ENCODE measurements at places on chromosomes 1 and 21.

DNA sequence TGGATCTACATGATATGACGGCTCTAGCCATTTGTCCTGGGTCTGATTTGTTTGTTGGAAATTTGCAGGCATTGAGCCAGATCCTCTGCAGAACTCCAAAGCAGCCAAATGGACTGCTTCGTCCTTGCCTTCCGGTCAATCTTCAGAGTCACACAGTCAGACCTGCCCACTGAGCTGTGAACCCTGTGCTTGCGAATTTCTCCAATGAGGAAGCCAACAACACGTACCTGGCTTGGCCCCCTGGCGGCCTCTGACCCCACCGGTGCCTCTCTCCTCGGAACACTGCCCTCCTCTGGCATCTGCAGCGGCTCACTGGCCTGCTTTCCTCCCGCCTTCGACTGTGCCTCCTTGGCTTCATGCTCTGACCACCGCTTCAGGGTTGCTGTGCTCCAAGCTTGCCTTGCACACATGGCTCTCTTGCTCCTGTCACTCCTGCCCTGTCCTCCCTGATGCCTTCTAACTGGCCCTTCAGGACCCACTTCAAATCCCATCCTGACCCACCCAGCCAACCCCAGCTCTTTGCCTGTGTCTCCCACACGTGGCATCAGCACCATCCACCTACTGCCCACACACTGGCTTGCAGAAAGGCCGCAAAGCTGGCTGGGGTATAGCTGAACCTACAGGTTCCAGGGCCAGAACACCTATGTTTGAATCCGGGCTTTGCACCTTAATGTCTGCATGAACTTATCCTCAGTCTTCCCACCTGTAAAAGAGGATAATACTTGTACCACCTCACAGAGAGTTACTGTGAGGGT, 128.2 kb downstream of the KCNN3 start:
- no peak for DNase-seq

DNA sequence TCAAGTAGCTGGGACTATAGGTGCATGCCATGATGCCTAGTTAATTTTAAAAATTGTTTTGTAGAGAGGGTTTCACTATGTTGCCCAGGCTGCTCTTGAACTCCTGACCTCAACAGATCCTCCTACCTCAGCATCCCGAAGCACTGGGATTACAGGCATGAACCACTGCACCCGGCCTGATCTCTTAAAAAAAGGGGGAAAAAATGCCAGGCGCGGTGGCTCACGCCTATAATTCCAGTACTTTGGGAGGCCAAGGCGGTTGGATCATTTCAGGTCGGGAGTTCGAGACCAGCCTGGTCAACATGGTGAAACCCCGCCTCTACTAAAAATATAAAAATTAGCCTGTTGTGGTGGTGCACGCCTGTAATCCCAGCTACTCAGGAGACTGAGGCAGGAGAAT, 13.2 kb downstream of the AVPR1B start:
- no peak for DNase-seq

- DNase-seq = no peak
These were observed 5.1 kb upstream of the SSR2 start for GRCh38 chr1:156025876-156026275.

GRCh38 chr1:54453022-54453421, 46.8 kb upstream of the SSBP3 start:
- DNase-seq = no peak

- DNase-seq = no peak
These were observed 11.7 kb upstream of the ENO1 start for GRCh38 chr1:8889925-8890785.

GRCh38 chr1:176853503-176853902, 311.0 kb downstream of the ASTN1 start:
- DNase-seq = no peak

DNA sequence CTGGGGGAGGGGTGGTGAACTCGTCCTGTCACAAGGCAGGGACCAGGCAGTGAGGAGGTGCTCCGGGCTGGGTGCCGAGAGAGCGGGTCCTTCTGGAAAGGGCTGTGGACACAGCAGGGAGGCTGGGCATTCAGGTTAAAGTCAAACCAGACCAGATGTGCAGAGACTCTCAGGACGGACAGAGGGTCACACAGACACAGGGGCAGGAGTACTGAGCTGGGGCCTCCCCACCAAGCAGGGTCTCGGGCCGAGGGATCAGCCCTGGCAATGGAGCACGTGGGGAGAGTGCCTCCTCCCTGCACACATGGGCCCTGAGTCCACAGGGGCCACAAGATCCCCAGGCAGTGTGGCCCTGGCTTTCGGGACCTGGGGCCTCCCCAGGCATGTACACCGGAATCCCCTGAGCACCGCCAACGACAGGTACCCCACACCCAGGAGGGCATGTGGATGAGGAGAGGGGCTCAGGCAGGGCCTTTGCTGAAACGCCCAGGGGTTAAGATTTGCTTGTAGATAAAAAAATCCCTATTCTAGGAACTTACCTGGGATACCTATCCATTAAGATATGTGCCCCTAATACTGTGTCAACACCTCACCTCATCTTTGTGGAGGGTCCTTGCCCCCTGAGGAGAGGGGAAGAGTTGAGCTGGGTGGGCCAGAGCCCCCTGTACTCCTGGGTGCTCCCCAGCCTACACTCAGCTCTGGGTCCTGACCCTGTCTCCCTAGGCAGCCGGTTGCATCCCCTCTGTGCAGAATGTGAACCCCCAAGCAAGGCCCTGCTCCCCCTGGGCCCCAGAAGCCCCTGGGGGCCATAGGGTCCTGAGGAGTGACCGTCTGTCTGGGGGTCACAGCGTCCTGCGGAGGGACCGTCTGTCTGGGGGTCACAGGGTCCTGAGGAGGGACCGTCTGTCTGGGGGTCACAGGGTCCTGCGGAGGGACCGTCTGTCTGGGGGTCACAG, 46.9 kb upstream of the ADARB1 start:
- DNase-seq = no peak

DNA sequence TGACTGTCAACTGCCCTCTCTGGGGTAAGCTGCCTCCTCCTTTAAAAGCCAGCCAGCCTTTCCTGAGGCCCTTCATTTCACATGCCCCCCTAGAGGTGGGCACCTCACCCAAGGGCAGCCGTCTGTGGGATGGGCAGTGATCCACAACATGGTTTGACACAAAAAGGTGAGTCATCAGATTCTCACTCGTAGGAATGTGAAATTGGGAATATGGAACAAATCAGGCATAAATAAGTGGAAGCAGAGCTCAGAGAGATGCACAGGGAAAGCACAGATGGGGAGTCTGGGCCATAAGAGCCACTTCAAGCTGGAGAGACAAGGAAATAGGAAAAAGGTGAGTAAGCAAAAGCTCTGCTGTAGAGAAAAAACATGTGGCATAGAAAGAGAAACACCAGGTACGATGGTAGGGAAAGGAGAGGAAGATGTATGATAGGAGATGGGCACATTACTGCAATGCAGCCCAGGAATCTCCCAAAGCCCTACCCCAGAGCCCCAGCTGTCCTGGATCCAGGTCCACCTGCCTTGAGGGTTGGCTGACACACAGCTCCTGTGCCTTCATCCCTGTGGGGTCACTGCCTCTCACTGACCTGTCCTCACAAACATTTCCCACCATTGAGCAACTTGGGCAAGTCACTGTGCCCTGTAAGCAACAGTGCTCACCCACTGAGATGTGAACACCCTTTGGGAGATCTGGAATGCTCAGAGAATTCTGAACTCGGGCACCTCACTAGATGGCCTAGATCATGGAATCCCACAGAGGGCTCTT, 86.6 kb downstream of the ASTN1 start:
- DNase-seq = no peak

DNA sequence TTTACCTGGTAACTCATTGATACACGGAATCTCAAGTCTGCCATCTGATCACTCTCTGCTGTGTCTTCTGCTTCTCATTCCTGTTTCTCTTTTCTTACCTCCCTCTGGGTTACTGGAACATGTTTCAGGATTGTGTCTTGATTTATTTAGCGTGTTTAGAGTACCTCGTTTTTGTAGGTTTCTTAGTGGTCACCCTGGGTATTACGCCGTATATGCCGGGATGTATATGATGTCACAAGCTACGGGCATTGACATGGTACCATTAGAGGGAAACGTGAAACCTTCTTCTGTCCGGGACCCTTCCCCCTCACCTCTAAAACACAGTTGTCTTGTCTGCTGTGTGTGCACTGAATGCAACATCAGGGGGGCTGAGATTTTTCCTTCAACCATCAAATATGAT, 2.8 kb downstream of the ACTRT2 start:
- DNase-seq = no peak

GRCh38 chr1:45621501-45621836, 2.4 kb downstream of the CCDC17 start:
- no peak for DNase-seq

DNA sequence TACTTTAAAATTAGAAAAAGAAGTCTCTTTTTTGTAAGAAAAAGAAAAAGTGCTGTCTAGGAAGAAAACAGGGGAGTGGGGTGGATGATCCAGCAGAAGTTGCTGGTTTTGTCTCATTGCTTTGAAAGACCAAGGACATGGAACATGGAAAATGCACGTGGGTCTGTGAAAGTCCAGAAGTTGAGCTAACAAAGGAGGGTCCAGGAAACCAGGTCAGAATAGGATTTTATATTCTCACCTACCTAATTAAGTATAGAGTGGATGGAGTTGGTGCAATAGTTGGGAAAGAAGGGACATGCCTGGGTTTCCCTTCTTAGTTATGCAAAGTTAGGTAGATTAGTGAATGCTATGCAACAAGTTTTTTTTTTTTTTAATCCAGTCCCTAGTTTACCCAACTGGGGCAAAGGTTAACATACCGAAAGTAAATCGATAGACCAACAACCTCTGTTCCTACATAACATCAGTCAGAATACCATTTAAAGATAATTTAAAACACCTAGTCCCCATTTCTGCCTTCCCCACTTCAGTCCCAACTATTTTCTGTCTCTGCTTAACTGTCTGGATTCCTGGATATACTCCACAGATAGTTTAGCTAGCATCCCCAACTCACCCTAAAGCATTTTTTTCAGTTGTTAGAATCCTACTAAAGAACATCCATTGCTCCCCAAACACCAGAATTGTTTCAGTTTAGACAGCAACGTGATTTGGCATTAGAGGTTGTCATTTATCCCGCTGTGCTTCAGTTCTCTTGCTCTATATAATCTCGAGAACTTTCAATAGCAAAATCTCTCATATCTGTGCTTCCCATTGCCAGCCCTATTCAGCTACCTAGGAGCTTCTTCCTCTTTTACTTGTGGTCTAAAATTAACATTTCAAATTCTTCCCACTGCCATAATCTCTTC, 105.7 kb upstream of the PLPPR5 start:
- DNase-seq = no peak

GRCh38 chr1:16717336-16718098, 22.8 kb upstream of the RNU1-4 start:
- peak; percentile 33 for DNase-seq

DNA sequence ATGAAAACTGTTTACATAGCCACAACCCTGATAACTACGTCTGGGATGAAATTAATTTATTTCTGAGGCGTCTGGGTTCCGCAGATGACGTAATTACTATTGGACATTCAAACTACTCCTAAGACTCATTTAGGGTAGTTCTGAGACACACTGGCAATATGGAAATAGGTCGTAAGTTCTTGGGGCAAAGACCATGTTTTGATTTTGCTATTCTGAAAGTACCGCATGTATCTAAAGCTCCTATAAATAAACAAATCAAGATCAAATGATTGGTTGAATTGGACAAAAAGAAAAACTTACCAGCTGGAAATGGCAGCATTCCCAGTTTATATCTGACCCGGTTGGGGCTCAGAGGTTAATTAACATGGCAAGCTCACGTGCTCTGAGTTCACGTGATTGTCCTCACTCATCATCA, 74.3 kb downstream of the DHRS3 start:
- no peak for DNase-seq

GRCh38 chr1:21633992-21634805, 35.0 kb downstream of the RAP1GAP start:
- no peak for DNase-seq

GRCh38 chr1:161259765-161260164, 1.2 kb downstream of the PCP4L1 start:
- DNase-seq = no peak

- no peak for DNase-seq
These were observed at the start of gene BCAR3 for GRCh38 chr1:93681101-93681988. TSS of gene BCAR3 (minus strand) at chr1:93681837. CDS start at chr1:93674930, 6,907 bp downstream.

- DNase-seq = no peak
These were observed 54.9 kb downstream of the TMEM53 start for GRCh38 chr1:44619261-44619900.

DNA sequence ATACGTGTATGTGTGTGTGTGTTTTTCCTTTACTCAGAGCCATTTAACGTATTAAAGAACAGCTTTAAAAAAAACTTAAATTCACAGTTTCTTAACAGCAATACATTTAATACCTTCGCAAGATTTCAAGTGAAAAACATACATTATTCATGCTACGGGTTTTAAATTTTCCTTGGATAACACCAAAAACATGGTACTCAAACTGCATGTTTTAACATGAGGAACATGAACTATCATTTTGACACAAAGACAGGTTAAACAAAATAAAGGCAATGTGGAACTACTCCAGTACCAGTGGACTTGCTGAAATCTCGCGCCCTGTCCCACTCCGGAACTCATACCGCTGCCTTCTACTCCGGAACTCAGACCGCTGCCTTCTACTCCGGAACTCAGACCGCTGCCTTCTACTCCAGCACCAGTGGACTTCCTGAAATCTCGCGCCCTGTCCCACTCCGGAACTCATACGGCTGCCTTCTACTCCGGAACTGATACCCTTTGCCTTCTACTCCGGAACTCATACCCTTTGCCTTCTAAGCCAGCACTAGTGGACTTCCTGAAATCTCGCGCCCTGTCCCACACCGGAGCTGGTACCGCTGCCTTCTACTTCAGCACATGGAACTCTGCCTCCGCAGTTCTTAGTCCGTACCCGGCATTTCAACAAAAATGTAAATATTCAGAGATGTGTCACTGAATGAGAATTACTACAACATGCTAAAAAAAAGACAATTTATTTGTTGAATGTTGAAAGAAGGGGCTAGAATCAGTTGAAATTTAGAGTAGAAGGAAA, 148.6 kb downstream of the NCAM2 start:
- DNase-seq = no peak

DNA sequence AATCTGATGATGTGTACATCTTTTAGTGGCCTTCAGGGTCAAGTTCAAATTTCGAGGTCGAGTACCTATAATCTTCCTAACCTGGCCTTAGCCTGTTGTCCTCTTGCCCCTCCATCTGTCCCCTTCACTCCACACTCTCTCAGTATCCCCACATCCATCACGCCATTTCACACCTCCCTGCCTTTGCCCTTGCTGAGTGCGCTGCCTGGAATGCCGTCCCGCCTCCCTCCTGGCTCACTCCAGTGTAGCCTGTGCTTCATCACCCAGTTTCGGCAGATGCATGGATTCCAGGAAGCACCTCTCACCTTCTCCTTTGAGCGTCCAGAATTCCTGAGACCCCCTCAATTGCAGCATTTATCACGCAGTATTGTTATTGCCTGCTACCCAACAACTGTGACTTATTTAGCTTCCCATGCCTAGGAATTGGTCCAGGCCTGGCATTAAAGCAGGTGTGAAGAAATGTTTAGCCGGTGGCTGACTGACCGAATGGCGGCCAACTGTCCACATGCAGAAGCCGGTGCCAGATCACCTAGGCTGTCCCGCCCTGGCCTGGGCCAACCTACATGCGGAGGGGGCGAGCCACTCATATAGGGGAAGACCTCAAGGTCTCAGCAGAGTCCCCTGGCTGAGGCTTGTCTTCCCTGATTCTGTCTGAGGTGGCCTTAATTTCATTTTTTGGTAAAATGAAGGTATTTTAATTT, 34.5 kb downstream of the MYOM3 start:
- no peak for DNase-seq
